Brain pericyte (primary cell): ENCODE measurements at places on chromosomes 5 and 9.

DNA sequence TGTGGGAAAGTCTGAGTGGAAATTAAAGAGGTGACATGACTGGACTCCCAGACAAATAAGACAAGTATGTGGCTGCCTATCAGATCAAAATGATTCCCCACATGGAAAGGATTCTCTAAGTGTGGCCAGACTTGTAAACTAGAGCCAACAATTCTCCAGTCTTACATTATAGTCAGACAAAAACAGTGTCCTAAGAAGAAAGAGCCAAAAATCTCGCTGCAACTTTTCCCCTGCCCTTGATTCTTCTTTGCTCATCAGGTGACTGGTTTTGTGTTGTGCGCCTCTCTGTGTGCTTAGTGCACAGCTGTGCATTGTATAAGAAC is 164.2 kb upstream of the TARS1 start:
- no peak for DNase-seq

GRCh38 chr5:143842920-143843319 is 31.0 kb downstream of the HMHB1 start:
- no peak for DNase-seq

GRCh38 chr9:10204276-10204675 is 408.5 kb downstream of the PTPRD start:
- DNase-seq = no peak

DNA sequence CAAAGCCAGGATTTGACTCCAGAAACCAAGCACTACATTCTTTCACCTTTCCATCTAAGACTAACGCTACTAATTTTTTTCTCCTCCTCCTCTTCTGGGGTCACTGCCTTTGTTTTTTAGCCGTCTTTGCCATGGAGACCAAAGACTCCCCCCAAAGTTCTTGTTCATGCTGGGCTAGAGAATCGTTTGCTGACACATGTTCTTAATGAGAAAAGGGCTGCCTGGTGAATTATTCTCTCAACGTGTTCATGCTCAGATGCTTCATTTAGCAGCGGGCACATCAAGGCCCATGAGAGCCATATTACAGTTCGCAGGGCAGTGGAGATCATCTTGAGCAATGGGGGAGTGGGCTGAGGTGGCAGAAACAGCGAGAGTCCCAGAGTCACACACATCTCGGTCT is 134.9 kb downstream of the SLIT3 start:
- DNase-seq = no peak

DNA sequence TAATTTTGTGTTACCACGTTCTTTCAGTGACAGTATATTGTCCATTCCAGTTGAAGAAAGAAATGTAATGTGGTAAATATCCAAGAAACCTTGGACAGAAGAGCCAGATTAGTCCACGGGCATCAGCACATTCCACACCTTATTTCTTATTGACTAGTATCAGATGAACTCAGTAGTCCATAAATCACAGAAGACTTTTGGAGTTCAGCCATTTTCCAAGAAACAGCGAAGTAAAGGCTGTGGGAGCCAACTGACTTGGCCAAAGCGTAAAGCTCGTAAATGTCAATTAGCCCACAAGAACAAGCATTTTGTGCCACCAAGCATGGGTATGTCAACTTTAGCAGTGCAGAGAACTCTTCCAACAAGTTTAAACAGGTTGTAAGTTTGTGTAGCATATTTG is 60.2 kb upstream of the STARD4 start:
- no peak for DNase-seq

GRCh38 chr9:120715389-120715924 is 1.2 kb upstream of the MEGF9 start:
- no peak for DNase-seq

- DNase-seq = no peak
These were observed 10.6 kb downstream of the C1QTNF2 start for GRCh38 chr5:160359816-160360215.

DNA sequence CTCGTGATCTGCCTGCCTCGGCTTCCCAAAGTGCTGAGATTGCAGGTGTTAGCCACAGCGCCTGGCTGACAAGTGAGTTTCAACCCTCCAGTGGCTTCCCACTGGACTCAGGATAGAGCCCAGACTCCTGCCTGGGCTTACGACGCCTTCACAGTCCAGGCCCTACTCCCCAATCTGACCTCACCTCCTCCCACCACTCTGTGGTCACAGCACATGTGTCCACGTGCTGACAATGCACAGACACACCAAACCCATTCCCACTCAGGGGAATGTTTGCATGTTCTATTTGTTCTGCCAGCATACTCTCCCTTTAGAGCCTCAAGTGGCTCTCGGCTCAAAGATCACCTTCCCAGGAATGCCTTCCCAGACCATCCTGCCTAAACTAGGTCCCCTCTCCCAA is 31.1 kb upstream of the TRIM14 start:
- no peak for DNase-seq

DNA sequence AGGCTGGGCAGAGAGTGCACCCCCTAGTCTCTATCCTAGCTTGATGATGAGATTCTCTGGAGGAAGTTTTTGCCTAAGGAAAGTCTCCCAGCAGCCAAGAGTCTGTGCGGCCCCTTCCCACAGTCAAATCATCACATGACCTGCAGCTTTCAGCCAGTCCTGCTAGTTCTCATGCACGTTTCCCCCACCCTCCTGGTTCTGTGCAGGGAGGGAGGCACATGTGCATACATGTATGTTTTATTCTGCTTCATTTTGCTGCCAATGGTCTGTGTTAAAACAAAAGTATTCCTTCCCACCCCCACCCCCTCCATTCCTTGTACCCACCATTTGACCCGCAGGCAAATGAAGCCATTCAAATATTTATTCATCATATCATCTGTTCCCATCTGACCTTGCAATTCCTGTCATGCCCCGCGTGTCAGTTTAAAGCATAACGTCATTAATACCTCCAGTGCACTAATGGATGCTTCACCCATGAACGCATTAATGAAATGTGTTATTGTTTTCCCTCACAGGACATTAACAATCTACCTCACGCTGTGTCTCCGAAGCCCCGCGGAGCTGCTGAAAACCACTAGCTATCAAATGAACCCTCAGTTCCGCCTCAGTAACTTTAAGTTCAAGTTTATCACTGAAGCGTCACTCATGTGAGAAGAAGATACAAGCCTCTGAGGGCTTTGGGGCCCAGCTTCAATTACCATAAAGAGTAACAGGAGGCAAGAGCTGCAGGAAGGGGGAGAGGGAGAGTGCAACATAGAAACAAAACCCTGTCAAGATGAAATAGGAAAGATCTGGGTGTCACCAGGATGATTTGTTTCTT is 139.6 kb downstream of the RASEF start:
- no peak for DNase-seq

- no peak for DNase-seq
These were observed 16.6 kb downstream of the STOM start for GRCh38 chr9:121353241-121354061.

GRCh38 chr5:173486355-173487225 is 129.9 kb downstream of the BOD1 start:
- no peak for DNase-seq

GRCh38 chr5:133404724-133405123 is 207.6 kb downstream of the FSTL4 start:
- no peak for DNase-seq

GRCh38 chr5:181241393-181241975 is 2.2 kb downstream of the RACK1 start:
- DNase-seq = no peak

DNA sequence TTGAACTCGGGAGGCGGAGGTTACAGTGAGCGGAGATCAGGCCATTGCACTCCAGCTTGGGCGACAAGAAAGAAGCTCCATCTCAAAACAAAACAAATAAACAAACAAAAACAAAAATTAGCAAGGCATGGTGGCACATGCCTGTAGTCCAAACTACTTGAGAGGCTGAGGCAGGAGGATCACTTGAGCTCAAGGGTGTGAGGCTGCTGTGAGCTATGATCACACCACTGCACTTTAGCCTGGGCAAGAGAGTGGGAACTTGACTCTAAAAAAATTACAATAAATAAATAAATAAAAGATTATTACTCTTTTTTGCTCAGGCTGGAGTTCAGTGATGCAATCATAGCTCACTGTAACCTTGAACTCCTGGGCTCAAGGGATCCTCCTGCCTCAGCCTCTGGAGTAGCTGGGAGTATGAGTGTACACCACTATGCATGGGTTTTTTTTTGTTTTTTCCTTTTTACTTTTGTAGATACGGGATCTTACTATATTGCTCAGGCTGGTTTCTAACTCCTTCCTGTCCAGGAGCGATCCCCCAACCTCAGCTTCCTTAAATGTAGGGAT is 9.0 kb upstream of the DCP2 start:
- no peak for DNase-seq

GRCh38 chr9:124617477-124618141 is 110.4 kb upstream of the NR5A1 start:
- peak; percentile 36 for DNase-seq

DNA sequence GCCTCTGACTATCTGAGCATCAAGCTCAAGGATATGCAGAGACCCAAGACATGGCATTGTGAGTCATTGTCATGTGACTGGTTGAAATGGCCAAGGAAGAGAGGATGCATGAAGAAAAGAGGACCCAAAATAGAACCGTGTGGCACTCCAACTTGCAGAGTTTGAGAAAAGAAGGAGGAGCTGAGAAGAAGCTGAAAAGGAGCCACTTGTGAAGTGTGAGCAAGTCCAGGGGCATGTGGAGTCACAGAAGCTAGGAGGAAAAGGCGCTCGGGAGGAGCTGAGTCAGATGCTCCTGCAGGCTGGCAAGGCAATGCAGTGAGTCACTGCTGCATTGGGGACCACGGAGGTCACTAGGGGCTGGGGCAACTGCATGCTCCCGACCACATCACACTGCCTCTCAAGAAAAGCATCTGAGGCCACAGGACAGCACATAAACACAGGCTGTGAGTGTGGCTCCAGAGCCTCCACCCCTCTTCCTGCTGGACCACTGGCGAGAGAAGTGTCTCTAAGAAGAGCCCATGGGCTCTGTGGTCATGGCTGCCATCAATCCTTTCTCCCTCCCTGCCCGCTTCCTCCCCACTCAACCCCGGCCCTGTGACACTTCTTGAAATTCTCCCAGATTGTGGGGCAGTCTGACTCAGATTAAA is 197.6 kb downstream of the DRD1 start:
- DNase-seq = peak; percentile 67

DNA sequence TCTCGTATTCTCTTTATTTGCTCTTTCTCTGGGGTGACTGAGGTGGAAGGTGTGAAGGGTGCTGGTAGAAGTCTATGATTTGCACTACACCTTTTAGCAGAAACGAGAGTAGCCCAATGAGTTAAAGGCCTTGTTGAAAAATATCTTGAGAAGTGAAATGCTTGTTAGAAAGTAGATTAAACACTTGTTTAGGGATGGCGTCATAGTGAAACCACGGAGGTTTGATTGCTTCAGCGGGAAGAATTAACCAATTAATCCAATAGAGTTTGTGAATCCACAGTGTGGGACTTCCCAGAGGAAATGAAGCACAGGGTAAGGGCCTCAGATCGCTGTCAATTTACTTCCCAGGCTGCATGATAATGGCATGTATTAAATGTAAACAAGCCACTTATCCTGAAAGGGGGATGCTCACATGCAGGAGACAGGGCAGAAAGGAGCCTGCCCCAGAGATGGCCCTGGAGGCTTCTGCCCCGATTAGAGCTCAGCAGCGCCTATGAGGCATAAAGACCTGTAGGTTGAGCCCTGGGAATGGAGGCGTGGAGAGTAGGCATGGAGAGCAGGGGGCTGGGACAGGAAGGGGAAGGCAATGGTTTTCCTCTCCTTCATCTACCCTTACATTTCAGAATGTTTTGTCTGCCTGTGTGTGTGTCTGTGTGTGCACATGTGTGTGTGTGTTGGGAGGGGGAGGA is 1.5 kb downstream of the FAM170A start:
- DNase-seq = no peak

DNA sequence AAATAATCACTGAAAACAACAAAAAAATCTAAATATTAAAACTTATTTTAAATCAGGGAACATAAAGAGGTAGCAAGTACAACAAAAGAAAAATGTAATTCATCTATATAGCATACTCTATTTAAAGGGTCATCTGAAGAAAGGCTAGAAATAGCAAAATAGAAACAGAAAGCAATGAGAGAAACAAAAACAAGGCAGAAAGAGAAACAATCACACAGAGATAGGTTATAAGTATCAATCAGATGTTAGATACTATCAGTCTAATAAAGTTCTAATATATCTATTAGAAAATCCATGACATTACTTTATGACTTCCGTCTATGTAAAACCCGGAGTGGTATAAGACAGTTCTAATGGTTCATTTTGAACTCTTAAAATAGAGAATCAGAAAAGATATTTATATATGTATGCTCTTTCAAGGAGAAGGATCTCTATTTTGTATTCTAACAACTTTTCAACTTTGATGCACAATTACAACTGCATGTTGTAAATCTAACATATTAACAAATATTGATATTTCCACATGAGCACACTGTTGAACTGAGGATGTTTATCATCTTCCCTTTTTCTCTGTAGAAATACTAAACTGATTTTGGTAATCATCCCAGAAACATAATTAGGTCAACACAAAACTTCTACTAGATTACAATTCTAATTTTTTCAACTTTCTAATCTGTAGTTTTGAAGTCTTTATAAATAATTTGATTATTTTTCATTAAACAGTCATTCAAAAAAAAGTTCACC is 15.8 kb downstream of the RICTOR start:
- DNase-seq = no peak

- DNase-seq = no peak
These were observed 66.2 kb downstream of the FOXD1 start for GRCh38 chr5:73382401-73382740.

- no peak for DNase-seq
These were observed 59.1 kb upstream of the C5orf58 start for GRCh38 chr5:170173647-170174046.

DNA sequence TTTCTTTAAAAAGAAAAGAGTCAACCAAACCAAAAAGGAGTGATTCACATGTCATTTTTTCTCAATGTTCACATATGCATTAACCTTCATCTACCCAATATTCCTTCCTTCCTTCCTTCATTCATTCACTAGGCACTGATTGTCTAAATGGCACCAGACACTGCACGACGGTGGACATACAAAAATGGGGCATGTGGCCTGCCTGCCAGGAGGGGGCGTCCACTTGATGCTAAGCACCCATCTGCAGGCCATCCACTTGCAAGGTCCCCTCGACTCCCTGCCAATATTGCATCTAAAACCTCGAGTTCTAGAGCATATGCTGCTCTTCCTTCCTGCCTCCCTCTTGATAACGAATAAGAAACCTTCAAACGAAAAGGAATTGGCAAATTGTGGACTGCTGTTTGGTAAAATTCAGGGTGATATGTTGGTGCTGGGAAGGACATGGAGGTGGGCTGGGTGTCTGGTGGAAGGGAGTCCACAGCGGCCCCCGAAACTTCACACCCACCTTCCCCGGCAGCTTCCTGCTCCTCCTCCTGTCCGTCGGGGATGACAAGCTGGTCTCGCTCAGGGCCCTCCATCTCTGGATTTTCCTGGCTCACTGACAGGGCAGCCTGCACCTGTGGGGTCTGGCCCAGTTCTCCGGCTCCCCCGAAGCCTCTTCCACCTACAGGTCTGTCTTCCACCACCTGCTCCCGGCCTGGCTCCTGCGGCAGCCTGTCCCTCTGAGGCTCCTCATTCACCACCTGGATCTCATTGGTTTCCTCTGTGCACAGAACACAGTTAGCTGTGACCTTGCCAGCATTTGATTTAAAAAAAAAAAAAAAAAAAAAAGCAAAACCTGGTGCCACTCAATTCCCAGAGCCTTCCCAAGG is 64.3 kb downstream of the GOLM1 start:
- DNase-seq = no peak
